Astrocyte (in vitro differentiated cells and primary cell): ENCODE measurements at places on chromosomes 3 and 15. TPM values are rescaled to one million over a fixed set of nuclear protein-coding genes. Genes with fewer than 3 reads are reported as not detected.

The SERPINI2 gene
- 0.32 TPM in 1 of 2 replicates, not detected in the other for total RNA-seq

The KLF15 gene
- 0.29 and 0.34 TPM in 2 replicates for total RNA-seq

The ABHD10 gene
- 26.6 and 28.6 TPM in 2 replicates for total RNA-seq

DNA sequence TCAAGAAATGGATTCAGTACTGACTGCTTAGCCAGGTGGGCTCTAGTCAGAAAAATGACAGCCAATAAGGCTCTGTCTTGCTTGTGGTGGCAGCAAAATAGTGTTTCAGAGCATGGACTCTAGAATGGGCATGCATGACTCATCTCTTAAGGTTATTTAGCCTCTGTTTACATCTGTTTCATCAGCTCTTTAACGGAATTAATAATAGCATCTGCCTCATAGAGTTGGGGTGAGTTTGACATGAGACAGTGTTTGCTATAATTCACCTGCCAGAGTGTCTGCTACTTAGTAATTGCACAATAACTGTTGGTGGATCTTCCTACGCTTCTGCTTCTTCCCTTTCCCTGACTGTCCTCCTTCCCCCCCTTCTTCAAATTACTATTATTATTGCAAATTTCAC, 350.4 kb upstream of the SEMA6D start:
- no peak for DNase-seq
- no peaks in the 10 kb centered on the region for H3K36me3 ChIP-seq
- no peak overlapping the region for H3K4me3 ChIP-seq
- no peaks in the 10 kb centered on the region for H3K27me3 ChIP-seq
